Thymus (tissue), 14 donors: ENCODE measurements at places on chromosomes 4 and X. TPM values are rescaled to one million over a fixed set of nuclear protein-coding genes. Genes with fewer than 3 reads are reported as not detected.

The GYPE gene
- 1.8 TPM for polyA plus RNA-seq

GRCh38 chr4:176492646-176493302 is 173.0 kb downstream of the SPCS3 start:
- no peak for DNase-seq

DNA sequence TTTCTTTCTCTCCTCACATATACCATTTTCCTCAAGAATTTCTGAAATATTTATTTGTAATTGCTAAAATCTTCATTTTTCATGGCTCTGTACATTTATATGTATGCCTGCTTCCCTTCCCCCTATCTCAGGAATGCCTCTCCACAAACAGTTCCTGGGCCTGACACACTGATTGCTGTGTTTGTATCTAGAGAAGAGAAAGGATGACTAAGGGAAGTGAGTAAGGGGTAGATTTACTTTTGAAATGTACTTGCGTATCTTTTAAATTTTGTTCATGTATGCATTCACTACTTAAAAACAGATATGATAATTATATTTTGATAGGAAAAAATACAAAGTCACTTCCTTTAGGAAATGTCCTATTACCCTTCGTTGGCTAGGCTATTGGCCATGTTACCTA is 790.8 kb downstream of the PCDH18 start:
- DNase-seq: no peak

The SOD3 gene
- 8.8 TPM for polyA plus RNA-seq

DNA sequence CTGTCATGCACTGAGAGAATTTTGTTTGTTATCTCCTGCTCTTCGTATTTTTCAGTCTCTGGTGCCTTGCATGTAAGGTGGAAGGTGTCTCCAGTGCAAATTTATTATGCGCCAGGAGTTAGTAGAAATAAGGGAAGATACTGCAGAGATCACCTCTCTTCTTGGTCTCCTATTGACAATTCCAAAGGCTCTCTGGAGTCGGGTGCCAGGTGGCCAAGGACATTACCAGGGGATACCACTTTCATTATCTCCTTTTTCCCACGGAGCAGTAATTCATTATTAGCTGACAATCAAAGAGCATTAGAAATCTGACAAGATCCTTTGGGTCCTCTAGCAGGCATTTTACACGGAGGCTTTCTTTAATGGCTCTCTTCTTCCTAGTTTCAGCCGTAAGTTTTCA is 26.0 kb downstream of the ADD1 start:
- no peak for DNase-seq

DNA sequence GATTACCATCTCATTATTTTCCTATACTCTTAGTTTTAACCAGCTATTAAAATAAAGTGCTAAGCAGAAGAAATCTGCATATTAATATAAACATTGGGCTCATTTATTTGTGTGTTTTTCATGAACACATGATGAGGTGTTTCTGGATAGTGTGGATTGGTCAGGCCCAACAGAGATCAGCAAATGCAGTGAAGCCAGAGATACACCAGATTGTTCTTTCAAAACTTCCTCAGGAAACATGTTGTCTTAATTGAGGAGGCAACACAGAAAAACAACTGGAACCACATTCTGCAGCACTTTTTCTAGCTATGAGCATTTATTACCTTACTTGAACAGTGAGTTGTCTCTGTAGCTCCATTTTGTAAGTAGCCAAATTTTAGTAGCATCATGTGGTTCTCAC is 69.9 kb downstream of the PALLD start:
- DNase-seq: no peak

The GPRIN3 gene
- polyA plus RNA-seq: 2.6 TPM

The EDA2R gene
- 2.6 TPM for polyA plus RNA-seq

The PAK3 gene
- polyA plus RNA-seq: 1.0 TPM

The FAM184B gene
- polyA plus RNA-seq: 0.09 TPM
